ENCODE measurements at places on chromosomes 5 and 9. TPM values are rescaled to one million over a fixed set of nuclear protein-coding genes. Genes with fewer than 3 reads are reported as not detected.

- no peak for DNase-seq
Observed at GRCh38 chr9:96758845-96759673, 18.8 kb downstream of the ZNF510 start.

GRCh38 chr5:131589510-131590348, 45.3 kb downstream of the RAPGEF6 start:
- DNase-seq: peak; percentile 28

The SLC36A3 gene
- not detected for polyA plus RNA-seq

DNA sequence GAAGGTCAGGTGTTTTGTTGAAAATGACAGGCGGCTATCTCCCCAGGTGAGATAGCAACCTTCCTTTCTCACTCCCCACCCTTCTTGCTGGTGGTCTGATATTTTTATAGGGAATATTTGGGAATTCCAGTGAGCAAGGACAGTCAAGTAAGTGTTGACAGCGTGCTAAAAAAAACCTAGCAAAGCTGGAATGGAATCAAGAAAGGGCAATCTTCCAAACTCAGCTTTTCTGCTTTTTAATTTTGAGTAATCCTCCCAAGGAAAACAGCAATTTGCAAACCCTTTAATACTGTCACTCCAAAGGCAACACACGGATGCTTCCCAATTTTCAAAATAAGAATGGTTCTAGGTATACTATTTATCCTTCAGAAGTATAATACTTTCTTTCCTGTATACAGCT, 143.7 kb upstream of the PCA3 start:
- no peak for DNase-seq

The GPRIN1 gene
- 2.0 TPM for polyA plus RNA-seq

- DNase-seq: no peak
Observed at GRCh38 chr5:67427850-67428298, 231.3 kb upstream of the CD180 start.

DNA sequence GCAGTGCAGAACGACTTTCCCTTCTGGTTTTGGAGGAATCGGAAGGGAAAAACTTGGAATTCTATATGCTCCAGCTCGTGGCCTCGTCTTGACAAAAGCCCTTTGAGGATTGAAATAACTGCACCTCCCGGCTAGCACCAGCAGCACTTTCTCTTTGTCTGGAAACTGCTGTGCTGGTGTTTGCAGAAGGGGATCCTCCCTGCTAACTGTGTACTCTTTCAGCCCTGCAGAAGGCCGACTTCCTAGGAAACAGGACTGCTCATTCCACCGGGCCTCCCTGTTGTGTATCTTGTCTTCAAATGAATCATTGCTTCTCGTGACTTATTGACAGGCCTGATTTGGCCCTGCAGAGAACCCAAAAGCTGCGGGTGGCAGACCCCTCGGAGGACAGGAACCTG, 23.6 kb downstream of the STC2 start:
- DNase-seq: no peak

GRCh38 chr5:139725073-139725830, 70.4 kb upstream of the PSD2 start:
- no peak for DNase-seq

Data from right renal pelvis (tissue), 4 donors.